ENCODE measurements at places on chromosomes 7 and 10.
A peak's percentile ranks its signal among the peaks of the same experiment; 100 is the strongest.

DNA sequence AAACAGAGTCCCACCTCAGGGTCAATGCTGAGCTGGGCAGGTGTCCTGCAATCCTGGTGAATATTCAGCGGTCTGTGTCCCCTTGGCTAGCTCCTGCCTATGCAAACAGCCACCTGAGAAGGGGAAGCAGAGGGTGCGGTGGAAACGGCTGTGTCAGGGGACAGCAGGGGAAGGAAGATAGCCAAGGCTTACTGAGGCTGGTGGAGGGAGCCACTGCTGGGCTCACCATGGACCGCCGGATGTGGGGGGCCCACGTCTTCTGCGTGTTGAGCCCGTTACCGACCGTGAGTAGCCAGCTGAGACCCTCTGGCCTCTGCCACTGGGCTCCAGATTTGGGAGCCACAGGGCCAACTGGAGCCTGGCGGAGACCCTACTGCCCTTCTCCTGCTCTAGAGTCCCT, at the start of gene GHRHR:
Gene GHRHR, plus strand, starts transcription at position 112 of the 400 bp plus-strand sequence. Its CDS starts 116 bp downstream, at position 228.
- no peak for DNase-seq

DNA sequence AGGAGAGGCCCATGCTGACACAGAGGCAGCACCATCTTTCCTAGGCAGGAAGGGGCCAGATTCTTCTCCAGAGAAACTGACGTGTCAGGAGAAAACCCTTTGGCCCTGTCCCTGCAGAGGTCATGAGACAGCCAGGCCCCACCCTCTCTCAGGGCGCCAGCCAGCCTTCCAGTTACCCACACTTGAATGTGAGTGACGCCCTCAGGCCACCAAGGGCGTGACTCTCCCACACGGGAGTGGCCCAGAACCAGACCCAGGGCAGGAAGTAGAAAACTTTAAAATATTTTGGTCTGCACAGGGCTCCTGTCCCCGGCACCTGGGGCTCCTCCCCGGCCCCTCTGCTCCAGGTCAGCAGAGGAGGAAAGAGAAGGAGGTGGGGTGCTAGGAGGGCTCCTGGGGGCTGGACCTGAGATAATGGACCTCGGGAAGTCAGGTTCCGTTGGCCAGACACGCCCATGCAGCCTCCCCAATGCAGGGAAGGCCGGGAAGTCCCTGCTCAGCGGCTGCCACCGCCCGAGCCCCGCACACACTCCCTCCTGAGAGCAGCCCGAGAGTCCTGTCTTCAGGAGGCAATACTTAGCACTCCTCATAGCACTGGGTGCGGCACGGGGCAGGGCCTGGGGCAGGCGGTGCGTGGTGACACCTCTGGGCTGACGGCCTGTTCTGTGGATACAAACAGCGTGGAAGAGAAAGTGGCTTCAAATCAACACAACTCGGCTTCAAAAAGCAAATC, 67.0 kb upstream of the CFAP46 start:
- DNase-seq = no peak

DNA sequence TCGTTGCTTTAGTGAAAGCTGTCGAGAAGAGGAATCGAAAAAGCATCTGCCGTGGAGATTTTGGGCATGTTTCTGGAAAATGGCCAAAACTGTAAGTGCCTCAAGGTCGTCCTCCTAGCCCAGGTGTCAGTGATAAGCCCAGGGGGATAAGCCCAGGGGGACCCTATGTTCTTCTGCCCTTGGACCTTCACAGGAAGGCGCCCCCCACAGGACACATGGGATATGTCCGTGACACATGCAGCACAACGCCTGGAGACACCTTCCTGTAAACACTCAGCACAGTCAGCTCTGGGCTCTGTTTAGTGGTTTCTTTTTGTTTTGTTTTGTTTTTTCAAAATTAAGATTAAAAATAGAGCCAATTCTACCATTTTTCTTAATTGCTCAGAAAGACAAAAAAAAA, 272.7 kb downstream of the KLF6 start:
- DNase-seq = no peak

- DNase-seq = no peak
These were observed 812.2 kb downstream of the GRM8 start for GRCh38 chr7:126440542-126440941.

DNA sequence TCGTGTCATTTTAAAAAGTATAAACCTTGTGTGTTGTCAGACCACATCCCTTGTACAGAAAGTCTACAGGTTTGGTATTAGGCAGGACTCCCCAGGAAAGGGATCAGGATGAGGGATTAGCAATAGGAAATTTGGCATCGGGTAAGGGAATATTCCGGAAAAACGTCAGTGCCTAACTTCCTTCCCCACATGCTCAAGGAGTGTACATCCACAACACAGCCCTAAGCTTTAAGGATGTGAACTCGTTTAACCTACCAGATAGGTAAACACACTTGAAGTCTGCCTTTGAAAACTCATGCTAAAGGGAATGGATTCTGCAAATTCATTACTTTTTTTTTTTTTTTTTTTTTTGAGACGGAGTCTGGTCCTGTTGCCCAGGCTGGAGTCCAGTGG, 194.9 kb downstream of the SKIDA1 start:
- no peak for DNase-seq

DNA sequence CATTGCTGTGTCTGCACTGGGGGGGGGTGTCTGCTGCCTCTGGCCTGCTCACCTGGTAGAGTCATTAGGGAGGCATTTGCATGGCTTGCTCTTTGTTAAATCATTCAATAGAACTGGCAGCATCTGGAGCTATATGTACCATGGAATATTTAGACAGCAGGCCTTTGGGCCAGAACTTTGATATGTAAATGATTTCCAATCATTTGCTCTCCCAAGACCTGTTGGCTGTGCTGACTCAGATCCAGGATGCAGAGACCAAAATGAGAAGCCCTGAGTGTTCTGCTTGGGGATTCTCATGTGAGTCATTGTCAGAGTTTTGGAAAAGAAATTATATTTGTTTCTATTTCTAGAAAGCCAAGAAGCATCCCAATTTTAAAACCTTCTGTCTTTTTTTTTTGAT, 257.6 kb upstream of the IGFBP3 start:
- peak; percentile 54 for DNase-seq

DNA sequence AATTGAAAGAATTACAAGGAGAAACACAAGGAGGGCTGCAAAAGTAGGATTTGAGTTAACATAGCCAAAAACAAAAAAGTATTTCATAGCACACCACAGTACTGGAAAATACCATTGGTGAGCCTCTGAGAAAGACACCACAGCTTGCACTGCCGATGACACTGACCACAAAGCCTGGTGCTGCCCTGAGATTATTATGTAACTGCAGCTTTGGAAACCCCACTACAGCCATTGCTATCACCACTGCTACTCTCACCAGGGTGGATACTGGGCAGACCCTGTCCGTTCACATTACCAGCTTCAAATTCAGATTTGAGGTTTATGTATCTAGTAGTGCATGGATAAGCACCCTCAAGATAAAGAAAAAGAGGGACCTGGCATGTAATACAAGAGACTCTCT, 1246.7 kb upstream of the SORCS1 start:
- no peak for DNase-seq

DNA sequence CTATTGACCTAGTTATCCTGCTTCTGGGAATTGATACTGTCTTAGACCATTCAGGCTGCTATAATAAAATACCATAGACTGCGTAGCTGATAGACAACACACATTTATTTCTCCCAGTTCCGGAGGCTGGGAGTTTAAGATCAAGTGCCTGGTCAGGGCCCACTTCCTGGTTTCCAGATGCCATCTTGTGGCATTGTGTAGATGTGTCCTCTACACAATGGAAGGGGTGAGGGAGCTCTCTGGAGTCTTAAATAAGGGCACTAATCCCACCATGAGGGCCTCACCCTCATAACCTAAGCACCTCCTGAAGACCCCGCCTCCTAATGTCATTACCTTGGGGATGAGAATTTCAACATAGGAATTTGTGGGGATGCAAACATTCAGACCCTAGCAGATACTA, 62.4 kb downstream of the SLC35B4 start:
- peak; percentile 2 for DNase-seq

GRCh38 chr7:157520249-157520648, 183.4 kb downstream of the DNAJB6 start:
- no peak for DNase-seq

DNA sequence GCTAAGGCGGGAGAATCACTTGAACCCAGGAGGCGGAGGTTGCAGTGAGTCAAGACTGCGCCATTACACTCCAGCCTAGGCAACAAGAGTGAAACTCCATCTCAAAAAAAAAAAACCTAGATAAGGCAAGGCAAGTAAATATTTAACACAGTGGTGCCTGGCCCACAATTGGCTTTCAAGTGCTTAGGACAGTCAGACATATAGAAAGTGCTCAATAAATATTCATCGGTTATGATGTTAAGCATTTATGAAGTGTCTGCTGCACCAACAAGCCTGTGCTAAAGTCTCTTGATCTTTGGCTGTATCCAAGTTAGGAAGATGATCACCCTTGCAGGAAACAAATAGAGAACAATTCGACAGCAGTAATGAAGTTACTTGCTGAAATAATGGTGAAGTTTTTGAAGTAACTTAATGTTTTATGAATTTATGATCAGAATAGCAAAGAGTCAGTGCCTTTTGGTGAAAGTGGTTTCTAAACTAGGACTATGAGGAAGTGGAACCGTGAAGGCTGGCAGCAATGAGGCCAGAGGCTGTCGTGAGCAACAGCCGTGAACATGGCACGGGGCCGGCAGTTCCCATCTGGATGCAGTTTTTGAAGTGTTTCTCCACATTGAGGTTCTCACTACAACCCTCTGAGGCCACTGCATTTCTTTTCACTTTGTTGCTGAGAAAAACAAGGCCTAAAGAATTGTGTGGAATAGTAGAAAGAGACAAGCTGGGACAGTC, 48.1 kb upstream of the GATA3 start:
- no peak for DNase-seq

DNA sequence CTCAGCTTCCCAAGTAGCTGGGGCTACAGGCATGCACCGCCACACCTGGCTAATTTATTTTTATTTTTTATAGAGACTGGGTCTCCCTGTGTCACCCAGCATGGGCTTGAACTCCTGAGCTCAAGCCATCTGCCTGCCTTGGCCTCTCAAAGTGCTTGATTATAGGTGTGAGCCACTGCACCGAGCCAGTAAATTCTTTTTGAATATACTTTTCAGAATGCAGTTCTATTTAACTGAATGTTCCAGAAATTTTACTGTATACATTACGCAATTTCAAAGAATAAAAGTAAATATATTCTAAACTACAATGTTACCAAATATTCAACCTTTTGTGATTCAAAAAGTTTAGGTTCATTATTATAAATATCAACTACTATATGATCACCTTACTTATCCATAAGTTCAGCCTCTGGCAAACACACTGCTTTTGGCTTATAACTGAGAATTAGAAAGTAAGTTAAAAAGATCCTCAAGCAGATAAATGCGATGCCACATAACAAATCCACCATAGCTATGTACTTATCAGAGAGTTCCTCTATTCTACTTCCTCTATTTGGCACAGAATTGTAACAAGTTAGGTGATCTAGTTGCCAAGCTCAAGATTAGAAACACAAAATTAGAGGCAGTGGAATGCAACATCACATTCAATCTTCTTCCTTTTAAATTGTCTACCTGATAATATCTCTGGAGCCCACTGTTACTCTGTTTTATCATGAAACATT, 118.2 kb downstream of the ANK3 start:
- DNase-seq = no peak

DNA sequence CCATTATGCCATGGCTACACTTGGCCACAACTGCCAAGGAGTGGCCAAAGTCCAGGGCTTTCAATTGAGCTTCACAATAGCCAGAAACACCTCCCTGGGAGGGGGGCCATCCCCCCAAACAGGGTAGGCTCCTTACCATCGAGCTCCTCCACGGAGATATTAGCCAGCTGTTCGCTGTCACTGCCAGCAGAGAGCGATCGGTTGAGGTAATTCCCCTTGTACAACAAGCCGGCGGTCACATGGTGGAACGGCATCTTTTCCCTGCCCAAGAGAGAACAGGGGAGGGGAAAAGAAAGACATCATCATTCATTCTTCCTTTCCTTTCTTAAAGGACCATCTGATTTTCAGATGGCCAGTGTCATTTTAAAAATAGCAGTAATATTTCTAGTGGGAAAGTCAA, 133.6 kb downstream of the CALN1 start:
- no peak for DNase-seq

DNA sequence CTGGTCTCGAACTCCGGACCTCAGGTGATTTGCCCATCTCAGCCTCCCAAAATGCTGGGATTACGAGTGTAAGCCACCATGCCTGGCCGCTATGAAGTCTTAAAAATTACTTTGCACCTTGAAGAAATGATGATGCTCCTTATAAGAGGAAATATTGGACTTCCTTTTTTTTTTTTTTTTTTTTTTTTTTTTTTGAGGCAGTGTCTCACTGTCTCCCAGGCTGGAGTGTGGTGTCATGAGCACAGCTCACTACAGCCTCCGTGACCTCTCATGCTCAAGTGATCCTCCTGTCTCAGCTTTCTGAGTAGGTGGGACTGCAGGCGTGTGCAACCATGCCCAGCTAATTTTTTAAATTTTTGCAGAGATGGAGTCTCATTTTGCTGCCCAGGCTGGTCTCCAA, 65.3 kb downstream of the KMT2E start:
- DNase-seq = no peak

- DNase-seq = no peak
These were observed 6.9 kb upstream of the TNS3 start for GRCh38 chr7:47588704-47589225.

DNA sequence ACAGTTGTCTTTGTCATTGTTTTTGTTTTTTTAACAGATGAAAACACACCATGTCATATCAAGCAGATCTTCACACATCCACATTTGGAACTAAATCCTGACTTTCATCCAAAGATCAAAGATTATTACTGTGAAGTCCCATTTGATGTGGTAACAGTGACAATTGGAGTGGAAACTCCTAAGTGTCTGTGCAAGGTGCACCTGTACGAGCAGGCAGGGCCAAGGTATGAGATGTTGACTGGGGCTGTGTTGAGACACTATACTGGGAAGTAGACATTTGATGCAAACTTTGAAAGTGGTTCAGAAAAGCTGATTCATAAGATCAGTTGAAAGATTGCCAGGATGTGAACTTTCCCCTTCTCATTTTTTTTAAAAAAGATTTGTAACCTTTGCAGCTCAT, 152.3 kb downstream of the CPED1 start:
- DNase-seq = no peak

GRCh38 chr7:81366546-81366945, 403.3 kb downstream of the HGF start:
- DNase-seq = no peak

GRCh38 chr7:141072548-141073172, 1.2 kb upstream of the TMEM178B start:
- peak; percentile 74 for DNase-seq

GRCh38 chr7:40570223-40570622, 435.4 kb downstream of the SUGCT start:
- peak; percentile 79 for DNase-seq

- no peak for DNase-seq
These were observed 61.3 kb downstream of the APBB1IP start for GRCh38 chr10:26499426-26499825.

GRCh38 chr7:103894656-103895596, 94.5 kb downstream of the RELN start:
- DNase-seq = no peak

GRCh38 chr7:17651341-17651740, 289.0 kb downstream of the SNX13 start:
- DNase-seq = no peak
